Sigmoid colon (tissue), 7 donors: ENCODE measurements at places on chromosomes 7 and 10. TPM values are rescaled to one million over a fixed set of nuclear protein-coding genes. Genes with fewer than 3 reads are reported as not detected.

- no peak for DNase-seq
Measured at GRCh38 chr10:32988604-32989003, 30.6 kb upstream of the ITGB1 start.

Gene CSGALNACT2
- 32.7 TPM for total RNA-seq

Gene ANKRD2
- not detected for total RNA-seq

Gene DUS4L
- total RNA-seq = 6.6 TPM

Gene ANKRD30A
- total RNA-seq = not detected

DNA sequence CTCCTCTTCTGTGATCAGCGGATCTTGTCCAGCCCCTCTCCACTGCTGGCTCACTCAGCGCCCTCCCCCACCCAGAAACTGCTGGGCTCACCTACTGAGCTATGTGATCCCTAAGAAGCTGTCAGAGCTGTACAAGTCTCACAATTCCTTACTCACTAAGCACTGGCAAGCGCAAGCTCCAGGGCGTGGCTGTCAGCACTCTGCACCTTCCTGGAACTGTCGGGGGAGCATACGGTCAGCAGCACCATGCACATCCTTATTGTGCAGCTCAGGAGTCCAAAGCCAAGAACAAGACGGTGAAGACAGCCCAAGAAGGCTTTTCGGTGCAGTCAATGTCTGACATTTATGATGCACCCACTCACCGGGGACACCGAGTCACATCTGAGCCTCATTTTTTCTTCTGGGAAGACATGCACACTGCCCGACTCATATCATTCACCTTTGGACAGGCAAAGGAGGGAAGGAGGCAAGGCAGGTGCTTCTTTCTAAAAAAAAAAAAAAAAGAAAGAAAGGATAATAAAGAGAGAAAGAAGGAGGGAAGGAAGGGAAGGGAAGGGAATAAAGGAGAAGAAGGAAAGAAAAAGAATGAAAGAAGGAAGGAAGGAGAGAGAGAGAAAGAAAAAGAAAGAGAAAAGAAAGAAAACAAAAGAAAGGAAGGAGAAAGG lies 56.3 kb downstream of the ASB13 start:
- no peak for DNase-seq

Gene GNGT1
- not detected for total RNA-seq

GRCh38 chr7:522071-522950 lies 2.7 kb upstream of the PDGFA start:
- DNase-seq = no peak

DNA sequence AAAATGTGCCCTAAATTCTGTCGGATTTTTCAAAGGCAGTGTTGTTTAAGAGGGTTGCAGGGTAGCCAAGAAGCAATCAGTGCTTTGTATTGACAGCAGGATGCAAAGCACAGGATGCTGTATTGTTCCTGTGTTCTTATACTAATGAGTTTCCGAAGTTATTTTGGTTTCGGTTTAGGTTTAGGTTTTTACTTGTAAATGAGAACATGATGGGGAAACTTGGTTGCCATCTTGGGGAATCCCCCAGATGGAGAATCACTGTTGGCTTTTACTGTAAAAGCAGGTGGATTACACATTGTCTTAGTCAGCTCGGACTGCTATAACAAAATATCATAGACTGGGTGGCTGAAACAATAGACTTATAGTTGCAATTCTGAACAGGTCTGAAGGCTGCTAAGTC lies 72.1 kb downstream of the INHBA start:
- no peak for DNase-seq
